ENCODE measurements at places on chromosomes 4 and X.

DNA sequence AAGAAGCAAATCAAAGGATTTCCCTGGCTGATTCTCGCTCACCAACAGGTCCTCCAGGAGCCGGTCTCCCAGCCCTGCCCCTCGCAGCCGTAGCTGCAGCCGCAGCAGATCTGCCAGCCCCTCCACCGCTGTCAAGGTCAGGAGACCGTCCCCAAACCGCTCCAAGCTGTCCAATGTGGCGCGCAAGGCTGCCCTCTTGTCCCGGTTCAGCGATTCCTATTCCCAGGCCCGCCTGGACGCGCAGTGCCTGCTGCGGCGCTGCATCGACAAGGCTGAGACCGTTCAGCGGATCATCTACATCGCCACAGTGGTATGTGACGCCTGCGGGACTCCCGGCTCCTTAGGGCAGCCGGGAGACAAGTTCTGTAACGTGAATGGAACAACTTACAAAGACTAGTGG lies 25.6 kb downstream of the SPATA18 start:
- DNase-seq: no peak

DNA sequence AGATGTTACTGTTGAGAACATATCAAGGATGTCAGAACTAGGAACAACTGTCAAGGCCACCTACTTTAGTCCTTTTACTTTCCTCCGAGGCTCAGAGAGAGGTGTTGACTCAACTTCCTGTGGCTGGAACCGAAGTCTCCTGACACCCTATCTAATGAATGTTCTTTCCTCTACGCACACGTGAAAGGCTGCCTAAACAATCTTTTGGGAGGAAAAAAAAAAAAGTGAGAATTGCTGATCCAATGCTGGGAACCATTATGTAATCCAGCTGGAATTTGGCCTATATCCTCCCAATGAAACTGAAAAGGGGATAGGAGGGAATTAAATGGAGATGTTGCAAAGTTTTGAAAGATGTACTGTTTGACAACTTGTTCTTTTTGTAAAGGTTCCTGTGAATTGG lies 8.3 kb upstream of the MAP7D3 start:
- peak; percentile 36 for DNase-seq

DNA sequence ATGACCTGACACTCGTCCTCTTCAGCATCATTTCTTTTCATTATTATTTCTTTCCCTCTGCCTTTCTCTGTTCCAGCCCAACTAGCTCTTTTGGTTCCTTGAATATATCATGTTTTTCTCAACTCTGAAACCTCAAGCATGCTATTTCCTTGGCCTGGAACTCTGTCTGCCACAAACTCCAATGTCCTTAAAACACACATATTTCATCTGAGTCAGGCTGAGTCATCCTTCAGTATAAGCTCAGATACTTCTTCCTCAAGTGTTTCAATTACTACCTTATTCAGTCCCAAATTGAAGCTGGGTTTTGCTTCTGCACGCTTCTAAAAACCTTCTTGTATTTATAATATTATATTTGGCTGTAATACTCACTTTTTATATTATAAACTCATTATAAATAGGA lies 424.2 kb downstream of the PDGFC start:
- no peak for DNase-seq

DNA sequence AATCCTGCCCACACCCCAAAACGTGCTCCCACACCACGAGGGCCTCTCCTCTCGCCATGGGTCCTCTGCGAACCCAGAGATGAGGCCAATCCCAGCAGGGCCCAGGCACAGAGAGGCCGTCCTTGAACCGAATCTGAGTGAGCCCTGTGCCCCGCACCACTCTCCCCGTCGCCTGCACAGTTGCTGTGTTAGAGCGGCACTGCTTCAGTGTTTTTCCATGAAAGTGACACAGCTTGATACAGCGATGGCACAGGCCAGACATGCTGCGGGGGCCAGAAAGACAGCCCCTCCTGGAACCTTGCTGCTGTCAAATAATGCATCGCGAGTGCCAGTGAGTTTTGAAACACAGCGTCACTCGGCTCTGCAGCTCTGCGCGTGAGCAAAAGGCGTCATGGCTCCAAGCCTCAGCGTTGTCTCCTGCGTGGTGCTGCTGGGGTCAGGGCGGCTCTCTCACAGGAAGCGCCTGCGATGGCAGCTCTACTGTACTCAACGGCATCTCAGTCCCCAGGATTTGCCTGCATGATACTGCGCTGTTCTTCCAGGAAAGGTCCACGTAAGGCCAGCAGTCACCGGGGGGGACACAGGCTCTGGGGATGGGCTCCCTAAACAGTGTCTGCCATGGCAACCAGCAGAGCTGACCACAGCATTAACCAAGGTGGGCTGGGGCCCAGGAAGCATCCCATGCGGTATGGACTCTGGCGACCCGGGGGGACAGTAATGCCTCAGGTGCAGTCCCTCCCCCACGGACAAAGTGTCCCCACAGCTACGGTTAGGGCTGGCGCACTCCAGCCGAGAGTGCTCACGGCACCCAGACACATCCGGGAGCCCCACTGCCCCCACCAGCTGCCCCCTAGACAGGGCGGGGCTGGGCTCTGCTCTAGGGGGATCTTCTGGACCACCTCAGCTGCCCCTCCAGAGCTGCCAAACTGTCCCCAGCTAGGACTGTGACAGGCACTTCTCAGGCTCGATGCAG lies 63.1 kb downstream of the ACOX3 start:
- no peak for DNase-seq

- peak; percentile 84 for DNase-seq
Measured at GRCh38 chr4:127446427-127446885, 186.3 kb upstream of the INTU start.

DNA sequence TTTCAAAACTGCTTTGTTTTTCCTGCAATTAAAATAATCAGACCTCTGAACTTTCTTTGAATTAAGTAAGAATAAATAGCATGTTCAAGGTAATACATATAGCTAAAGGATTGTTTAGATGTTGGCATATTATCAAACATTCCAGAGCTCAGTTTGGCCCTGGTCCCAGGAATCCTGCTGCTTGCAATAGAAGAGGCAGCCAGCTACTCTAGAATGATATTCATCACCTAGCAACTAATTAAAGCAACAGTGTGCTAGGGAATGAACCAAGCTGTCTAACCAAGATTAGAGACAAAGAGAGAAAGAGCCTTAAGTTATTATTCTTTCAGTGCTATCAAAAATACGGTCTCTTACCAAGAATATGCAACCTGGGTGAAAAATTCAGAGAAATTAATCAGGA lies 460.9 kb downstream of the GABRG1 start:
- DNase-seq: peak; percentile 57

GRCh38 chrX:134883137-134883700 lies 107.6 kb upstream of the SMIM10 start:
- DNase-seq: no peak
